Cortex of kidney (tissue), 1 donor: ENCODE measurements at places on chromosomes 5 and 9.

- DNase-seq = no peak
Measured at GRCh38 chr9:77752554-77752953, 104.4 kb upstream of the GNA14 start.

DNA sequence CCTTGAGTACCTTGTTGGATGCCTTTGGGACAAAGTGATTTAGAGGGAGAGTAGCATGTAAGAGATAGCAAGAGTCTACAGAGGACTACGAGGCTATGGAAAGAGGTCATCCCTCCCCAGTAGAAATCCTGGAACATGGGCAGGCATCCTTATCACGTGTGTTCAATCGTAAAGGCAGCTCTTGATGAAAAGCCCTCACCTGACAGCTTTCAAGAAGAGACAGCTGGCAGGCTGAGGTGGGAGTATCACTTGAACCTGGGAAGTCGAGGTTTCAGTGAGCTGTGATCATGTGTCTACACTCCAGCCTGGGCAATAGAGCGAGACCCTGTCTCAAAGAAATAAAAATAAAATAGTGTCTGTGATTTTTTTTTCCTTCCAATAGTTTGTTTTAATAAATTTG lies 112.6 kb downstream of the PCSK5 start:
- DNase-seq = no peak

DNA sequence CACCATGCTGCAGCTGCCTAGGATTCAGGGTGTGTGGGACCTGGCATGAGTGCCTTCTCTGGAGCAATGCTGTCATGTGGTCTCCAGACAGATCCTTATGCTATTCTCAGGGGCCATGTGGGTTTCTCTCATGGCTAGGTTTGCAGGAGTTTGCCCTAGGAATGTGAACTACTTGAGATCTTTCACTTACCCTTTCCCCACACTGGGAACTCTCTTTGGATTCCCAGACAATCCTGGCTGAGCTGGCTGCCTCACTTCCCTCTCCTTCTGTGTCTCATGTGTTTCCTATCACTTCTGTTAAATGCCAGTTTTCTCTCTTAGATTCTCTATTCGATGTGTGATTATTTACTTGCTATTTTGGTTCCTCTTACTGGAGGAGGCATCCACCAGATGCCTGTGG lies 270.2 kb upstream of the RASA1 start:
- DNase-seq = no peak

DNA sequence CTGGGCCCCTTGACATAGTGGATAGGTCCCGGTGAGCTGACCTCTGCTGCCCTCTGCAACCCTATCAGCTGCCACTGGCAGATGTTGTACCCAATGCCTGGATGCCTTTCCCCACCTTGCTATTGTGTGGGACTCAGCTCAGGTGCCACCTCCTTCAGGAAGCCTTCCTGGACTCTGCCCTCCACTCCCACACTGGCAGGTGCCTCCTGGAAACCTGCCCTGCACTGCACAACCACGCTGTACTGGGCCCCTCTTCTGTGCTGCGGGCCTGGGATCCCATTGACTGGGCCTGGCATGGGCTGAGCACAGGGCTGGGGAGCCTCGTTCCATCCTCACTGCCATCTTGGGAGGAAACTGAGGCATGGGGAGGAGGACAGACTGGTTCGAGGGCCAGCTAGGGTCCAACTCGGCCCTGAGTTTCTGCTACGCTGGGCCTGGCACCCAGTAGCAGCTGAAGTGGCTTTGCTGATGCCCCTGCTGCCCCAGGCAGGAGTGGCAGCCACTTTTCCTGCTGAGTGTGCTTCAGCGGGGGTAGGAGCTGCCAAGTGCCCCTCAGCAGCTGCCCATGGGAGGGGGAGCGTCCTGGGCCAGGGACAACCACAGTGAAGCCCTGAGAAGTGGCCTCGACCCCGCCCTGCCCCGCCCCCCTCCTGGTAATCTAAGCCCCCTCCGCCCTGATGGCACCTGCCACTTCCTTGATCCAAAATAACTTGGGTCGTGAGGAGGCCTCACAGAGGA lies 1.3 kb downstream of the AK1 start:
- DNase-seq = no peak

GRCh38 chr9:73133022-73133651 lies 18.5 kb upstream of the ANXA1 start:
- DNase-seq = no peak

DNA sequence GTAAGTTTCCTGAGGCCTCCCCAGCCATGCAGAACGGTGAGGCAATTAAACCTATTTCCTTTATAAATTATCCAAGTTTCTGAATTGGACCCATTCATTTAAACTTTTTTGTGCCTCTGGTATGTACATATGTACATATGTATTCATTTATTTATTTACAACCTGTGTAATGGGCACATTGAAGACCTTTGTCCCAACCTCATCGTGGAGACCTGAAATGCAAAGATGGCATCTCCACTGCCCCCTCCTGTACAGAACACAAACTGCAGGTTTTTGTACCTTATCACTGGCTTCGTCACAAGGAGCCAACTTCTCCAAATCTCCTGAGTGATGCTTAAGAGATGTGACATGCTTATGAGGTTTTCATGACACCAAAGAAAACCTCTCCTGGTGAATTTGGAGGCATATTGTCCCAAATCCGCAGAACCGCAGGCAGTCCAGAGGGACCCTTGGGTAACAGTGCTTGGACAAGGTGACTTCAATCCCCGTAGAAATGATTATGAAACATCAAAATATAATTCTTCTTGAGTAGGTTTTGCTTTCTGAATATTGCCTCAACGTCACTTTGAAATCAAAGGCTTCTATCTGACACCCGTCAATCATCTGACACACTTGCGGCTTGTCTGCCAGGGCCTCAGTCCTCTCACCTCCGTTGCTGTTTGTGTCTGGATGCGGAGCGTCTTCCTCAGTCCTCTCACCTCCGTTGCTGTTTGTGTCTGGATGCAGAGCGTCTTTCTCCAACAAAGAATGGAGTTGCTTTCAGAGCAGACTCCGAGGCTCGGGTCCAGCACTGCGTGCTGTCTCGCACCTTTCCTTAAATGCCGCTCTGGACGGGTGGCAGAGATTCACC lies 135.0 kb upstream of the IRX4 start:
- no peak for DNase-seq

DNA sequence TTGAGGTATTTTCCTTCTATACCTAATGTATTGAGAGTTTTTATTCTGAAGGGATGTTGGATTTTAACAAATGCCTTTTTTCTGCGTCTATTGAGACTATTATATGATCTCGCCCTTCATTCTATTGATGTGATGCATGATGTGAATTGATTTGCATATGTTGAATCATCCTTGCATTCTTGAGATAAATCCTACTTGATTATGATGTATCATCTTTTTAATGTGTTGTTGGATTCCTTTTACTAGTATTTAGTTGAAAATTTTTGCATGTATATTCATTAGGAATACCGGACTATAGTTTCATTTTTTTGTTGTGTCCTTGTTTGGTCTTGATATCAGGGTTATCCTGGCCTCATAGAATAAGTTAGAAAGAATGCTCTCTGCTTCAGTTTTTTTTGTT lies 169.7 kb downstream of the NPR3 start:
- DNase-seq = no peak

DNA sequence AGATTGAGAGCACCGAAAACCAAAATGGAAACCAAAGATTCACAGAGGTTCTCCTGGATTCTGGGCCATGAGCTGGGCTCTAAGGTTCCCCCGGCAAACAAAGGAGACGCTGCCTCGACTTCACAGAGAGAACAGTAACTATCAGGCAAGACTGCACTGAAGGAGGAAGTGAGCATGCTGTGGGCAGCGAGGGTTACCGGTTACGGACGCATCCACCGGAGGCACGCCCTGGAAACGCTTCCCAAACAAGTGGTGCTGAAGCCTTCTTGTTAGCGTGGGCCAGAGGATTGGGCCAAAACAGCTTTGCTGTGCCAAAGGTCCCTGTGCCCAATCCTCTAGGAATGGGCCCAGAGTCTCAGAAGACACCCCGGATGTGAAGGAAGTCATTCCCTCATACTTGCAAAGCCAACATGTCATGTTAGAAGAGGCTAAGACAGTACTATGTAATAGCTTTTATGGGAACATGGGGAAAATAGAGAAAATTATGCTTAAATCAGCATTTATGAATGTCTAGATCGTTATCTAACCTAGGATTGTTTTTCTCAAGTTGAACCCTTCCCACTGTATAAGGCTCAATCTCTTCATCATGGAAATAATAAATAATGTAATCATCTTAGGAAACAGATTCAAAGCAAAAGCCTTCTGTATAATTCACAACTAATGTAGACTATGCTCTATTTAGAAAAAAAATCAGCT lies 145.4 kb downstream of the GABBR2 start:
- no peak for DNase-seq

- DNase-seq = no peak
Measured at GRCh38 chr9:34403554-34404380, 27.1 kb upstream of the MYORG start.

DNA sequence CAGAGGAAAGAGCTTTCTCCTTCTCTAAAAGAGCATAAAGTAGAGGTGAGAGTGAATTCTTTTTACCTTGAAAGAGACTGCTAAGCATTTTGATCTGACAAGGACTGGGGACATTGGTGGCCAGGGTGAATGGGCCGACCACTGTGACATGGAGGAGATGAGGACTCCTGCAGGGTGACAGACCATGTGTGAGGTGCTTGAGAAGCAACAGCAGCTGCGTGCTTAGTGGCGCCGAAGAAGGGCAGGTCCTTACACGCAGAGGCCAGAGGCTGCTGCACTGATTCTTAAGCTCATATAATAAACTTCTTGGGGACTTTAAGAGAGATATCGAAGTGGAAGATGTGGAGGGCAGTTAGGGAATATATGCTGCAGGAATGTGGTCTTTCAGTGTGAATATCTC lies 8.7 kb upstream of the JAKMIP2 start:
- DNase-seq = no peak

DNA sequence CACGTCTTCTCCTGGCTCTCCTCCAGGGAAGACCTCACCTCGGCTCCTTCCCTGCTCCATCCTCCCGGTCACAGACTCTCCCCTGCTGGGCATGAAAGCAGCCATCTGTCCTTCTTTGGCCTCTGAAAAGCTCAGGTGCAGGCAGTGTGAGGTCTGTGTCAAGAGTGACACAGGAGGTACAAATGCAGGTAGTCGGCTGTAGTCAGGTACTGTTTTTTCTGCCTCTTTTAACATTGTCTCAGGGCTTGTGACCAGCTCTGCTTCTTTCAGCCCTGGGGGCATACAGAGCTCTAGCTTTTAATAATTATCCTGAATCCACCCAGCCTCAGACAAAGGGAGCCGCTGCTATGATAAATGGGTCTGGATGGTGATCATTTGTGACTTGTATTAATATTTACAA lies 46.4 kb downstream of the C5orf15 start:
- DNase-seq = no peak

- DNase-seq = no peak
Measured at GRCh38 chr5:124952079-124952478, 205.6 kb upstream of the ZNF608 start.

- DNase-seq = no peak
Measured at GRCh38 chr9:98867429-98868168, 60.1 kb downstream of the GALNT12 start.

- DNase-seq = no peak
Measured at GRCh38 chr5:164296603-164297080, 791.2 kb downstream of the MAT2B start.

DNA sequence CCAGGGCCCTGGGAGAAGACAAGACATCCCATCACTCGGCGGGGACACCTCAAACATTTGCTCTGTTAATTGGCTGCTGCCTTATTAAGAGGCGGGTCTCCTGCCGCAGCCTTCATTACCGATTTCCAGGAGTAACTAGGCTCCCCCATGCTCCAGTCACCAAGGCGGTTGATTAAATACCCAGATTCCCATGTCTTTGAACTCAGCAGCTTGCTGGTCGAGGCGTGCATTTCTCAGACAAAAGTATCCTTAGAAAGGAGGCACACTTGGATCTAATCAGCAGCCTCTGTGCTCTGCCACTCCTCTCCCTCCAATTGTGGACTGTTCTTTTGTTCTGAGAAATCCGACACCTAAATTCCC lies 228.8 kb downstream of the FSTL4 start:
- no peak for DNase-seq

DNA sequence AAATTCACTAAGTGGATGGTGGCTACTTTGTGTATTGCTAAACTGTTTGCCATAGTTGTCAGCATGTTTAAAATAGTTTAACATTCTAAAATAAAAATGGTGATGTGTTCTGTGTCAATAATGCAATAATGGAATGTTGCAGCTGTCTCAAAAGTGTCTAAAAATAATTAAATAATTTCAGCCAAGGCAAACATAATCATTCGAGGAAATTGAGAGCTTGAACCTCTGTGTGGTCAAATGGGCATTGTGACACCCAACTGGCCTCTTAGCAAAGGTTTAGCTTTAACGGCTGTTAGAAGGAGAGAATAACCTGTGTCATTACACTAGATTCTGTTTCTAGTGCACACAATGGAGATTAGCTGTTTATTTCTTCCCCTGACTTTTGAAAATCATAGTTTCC lies 278.5 kb downstream of the TMEM167A start:
- DNase-seq = no peak

- no peak for DNase-seq
Measured at GRCh38 chr5:39500551-39501175, 75.9 kb upstream of the DAB2 start.

DNA sequence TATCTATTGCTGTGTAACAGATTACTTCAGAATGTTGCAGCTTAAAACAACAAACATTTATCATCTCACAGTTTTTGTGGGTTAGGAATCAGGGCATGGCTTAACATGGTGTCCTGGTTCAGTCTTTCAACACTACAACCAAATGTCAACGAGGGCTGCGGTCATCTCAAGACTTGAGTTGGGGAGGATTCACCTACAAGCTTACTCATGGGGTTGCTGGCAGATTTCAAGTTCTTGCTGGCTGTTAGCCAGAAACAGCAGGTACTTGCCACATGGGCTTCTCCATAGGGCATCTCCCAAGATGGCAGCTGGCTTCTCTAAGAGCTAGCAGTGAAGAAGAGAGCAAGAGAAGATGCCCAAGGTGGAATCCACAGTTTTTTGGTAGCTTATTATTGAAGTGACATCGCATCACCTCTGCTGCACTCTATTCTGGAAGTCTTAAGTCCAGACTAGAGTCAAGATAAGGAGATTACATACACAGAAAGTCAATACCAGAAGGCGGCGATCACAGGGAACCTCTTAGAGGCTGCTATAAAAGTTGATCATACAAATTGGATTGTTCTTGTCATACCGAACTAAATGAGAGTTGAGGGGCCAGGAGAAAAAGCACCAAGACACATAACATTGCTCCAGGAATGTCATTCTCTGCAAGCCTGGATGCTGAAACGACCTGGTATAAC lies 42.2 kb downstream of the C9orf153 start:
- DNase-seq = no peak

- no peak for DNase-seq
Measured at GRCh38 chr5:14794583-14795230, 76.9 kb downstream of the ANKH start.
